ENCODE measurements at places on chromosomes 13 and 19.
A peak's percentile ranks its signal among the peaks of the same experiment; 100 is the strongest.

DNA sequence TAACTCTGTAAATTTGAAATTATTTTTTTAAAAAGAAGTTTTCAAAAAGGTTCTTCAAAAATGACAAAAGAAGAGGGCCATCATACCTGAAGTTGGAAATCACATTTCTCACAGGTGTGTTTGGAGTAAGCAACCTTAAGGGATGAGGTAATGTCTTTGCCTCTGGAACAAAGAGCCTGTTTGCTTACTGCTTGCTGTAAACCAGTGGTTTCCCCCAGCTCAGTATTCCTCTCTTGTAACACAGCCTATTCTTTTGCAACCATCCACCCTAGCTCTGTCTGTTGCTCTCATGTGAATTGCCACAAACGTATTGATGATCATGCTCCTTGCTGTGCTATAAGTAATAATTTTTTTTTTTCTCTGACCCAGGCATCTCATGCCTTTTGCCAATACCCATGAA, 38.1 kb downstream of the UCHL3 start:
- no peak for DNase-seq

GRCh38 chr13:42270857-42271215, 1.1 kb upstream of the AKAP11 start:
- DNase-seq = no peak

DNA sequence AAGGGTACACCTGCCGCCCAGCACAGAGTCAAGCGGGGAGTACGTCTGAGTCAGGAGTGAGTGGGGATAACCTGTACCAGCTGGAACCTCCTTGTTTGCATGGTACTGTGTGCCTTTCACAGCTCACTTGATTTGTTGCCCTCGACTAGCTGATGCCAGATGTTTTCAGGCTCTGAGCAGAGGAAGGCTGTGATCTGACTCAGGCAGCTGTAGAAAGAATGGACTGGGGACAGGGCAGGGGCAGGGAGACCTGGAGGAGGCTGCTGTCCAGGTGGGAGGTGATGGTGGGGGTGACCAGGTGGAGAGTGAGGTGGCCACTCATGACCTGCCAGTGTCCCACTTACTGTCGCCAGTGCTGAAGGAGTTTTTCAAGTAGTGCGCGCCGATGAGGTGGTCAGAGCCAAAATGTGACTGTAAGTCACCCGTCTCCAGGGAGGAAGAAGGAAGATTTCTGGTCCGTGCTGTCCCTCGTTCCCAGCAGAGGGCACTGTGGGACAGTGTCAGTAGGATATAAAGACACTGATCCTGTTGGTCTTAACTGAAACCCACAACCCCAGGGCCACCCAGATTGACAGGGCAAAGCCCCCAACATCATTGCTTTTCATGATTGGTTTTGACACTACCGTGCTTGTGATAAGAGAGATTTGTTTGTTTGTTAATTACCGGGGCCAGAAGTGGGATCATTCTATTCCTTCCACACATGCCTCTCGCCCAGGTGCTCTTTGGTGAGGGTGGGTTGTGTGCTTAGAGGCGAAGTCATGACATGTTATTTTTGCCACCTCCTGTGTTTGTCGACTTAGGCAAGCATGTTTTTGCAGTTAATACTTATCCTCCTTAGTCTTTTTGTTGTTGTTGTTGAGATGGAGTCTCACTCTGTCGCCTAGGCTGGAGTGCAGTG, 128.4 kb downstream of the DPF1 start:
- DNase-seq = peak; percentile 74

DNA sequence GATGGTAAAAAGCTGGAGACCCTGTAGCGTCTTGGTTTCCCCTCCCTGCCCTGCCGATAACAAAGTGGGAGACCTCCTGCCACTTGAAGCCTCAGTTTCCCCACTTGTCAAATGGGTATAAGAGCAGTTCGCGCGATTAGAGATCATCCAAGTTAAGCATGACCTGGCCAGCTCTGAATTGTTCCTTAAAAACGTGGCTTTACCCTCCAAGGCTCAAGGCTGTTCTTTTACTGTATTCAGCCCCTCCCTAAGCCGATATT, 421 bp downstream of the TNPO2 start:
- no peak for DNase-seq

GRCh38 chr13:113087923-113088690, 17.5 kb upstream of the F7 start:
- no peak for DNase-seq

- DNase-seq = no peak
Observed at GRCh38 chr19:51096473-51097165, 11.6 kb downstream of the CTU1 start.

GRCh38 chr19:58196901-58197616, 14.2 kb downstream of the ZNF274 start:
- DNase-seq = no peak

DNA sequence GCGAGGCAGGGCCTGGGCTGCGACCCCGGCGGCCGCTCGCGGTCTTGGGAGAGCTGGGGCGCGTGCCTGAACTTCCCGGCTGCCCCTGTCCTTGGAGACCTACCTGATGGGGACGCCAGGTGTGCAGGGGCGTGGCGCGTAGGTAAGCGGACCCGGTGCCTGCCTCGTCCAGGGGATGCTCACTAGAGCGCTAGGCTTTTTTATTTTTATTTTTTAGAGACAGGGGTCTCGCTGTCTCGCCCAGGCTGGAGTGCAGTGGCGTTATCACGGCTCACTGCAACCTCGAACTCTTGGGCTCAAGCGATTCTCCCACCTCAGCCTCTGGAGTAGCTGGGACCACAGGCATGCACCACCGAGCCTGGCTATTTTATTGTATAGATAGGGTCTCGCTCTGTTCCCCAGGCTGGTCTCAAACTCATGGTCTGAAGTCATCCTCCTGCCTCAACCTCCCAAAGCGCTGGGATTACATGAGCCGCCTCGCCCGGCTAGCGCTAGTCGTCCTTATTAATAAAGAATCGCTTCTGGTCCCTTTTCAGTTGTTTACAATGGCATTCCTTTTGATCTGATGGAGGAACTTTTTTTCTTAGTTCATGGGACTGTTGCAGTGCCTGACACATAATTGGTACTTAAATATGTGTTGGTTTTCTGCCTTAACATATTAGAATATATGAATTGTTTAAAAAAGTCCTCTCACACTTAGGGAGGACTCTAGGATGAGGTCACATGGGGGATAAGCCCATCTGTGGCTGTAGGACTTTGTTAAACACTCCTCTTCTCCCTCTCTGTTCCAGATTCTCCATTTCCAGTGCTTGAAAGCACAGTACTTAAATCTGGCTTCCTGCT, 812 bp downstream of the DPY19L3 start:
- DNase-seq = no peak

DNA sequence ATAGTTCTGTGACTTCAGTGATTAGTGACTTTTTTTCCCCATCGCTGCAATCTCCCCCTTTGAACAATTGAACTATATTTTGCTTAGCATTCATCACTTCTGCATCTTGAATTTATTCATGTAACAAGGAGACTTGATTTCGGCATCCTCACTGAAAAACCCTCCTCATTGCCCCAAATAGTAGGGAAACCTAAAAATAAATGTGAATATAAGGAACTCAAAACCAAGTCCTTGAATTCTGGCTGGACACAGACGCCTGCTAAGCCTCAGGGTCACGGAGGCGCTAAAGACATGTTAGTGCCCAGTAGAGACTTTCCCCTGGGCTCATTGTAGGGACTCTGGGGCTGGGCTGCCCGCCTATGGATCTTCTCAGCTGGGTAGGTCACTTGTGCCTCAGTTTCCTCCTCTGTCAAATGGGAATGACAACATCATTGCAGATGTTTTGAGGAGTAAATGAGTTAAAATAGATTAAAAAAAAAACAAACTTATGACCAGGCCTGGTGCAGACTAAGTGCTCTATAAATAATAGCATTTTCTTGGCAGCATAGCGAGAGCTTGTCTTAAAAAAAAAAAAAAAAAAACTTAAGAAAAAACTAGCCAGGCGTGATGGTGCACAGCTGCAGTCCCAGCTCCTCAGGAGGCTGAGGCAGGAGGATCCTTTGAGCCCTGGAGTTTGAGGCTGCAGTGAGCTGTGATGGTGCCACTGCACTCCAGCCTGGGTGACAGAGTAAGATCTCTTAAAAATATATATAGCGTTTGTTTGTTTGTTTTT, 1.8 kb upstream of the ADGRE5 start:
- DNase-seq = no peak

- DNase-seq = no peak
Observed at GRCh38 chr13:79226938-79227337, 179.1 kb downstream of the RBM26 start.

DNA sequence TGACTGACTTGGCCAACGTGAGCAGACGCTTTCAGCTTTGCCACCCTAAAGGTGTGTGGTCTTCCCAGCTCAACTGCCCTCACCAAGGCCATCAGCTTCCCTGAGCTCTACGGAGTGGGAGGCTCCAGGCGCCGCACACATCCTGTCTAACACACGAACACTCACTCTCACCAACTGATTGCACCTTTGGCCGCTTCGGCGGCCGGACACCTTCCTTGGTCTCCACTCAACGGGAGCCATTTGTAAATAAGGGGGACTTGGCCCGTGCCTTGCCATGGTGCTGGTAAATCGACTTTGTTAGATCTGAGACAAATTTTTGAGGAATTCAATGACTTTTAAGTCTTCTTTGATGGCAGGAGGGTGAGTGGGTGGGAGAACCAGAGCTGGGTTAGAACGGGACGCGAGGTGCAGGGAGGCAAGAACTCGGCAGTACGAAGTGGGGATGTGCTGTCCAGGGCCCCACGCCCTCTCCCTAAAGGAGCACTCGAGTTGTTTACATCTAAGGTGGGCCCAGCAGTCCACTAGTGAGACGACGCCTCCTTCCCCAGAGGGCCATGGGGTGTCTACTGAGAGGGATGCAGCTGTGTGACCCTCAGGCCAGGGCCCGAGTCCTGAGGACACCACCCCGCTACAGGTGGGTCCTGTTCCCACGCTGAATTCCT, 4.4 kb downstream of the C13orf46 start:
- no peak for DNase-seq

- DNase-seq = no peak
Observed at GRCh38 chr19:19461306-19461670, 54.1 kb downstream of the TSSK6 start.

DNA sequence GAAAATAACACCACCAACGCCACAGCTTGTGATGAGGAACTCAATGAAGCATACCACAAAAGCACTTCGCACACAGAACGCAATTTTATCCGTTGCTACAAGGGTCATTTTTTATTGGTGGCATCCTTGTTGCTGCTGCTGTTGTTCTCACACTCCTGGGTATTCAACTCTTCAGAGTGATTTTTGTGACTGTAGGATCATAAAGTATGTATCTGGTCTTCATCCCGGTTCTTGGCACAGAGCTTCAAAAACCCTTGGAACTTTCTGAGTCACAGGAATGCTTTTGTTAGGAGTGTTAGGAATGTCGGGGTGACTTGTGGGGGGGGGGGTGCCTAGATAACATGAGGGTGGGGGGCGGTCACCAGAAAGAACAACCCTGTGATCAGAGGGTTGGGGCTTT, 108.4 kb downstream of the ZNF557 start:
- no peak for DNase-seq

- DNase-seq = no peak
Observed at GRCh38 chr13:71770710-71771109, 96.3 kb downstream of the DACH1 start.

GRCh38 chr13:74751739-74752138, 617.5 kb upstream of the KLF12 start:
- no peak for DNase-seq

DNA sequence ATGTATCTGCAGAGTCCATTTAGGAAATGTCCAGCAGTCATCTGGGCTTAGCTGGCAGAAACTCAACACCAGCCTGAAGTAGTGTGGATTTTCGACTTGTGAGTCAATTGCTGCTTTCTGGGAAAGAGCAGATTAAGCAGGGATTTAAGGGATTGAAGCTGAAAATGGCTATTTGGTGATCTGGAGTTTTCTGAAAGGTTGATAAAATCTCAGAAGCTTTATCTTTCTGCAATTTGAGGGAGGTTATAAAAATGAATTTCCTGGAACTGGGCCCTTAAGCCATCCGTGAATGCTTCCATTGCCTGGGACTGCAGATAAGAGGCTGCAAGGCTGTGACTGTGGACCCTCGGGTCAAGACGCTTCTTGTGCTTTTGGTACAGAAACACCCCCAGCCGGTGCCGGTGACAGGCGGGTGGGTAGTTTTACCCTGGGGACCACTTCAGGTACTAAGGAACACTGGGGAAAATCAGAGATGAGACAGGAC, 61.5 kb downstream of the COL4A1 start:
- no peak for DNase-seq

GRCh38 chr13:42494157-42494556, 79.8 kb upstream of the TNFSF11 start:
- no peak for DNase-seq

GRCh38 chr13:47499358-47500150, 501.5 kb downstream of the SUCLA2 start:
- no peak for DNase-seq
